ENCODE measurements at places on chromosomes 3 and 15. TPM values are rescaled to one million over a fixed set of nuclear protein-coding genes. Genes with fewer than 3 reads are reported as not detected.

The PPARG gene
- total RNA-seq = not detected

The GOLGA8T gene
- total RNA-seq = 0.54 TPM

DNA sequence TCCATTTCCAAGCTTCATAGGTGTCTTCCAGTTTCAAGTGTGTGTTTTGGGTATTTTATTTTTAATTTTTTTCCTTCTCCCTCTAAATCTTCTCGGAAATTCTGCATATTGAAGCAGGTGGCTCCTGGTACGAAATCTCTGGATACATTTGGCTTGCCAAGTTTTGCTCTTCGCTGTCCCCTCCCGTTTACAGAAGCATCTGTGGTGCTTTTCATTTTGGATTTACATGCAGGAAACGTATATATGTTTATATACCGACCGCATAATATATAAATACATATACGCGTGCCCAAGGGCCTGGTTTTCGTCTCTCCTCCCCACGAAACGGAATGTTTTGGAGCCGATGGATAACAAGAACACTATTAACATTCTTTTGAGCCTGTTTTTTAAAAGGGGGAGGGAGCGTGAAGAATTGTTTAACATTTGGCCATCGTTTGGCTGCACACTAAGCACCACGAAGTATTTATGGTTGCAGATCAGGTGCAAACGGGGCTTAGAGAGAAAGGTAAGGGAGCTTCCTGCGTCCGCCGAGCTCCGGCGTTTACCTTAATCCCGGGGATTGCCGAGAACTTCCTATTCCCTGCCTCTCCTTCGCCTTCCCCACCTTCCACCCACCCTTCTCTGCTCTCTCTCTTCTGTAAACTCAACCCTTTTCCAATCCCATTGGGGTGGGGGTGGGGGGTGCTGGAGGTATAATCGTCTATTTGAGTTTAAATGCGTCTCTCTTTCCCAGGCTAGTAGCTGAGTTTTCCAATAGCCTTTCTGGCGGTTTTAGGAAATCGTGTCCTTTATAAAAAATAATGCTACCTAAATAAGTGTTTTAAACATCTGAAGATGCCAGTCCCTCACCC lies 1.1 kb upstream of the NLGN1 start:
- peaks cover 29% of the 10 kb centered on the region for H3K27me3 ChIP-seq
- H3K27ac ChIP-seq = no peak overlapping the region

GRCh38 chr3:136882571-136882970 lies 20.6 kb downstream of the NCK1 start:
- H3K36me3 ChIP-seq = no peaks in the 10 kb centered on the region
- no peak overlapping the region for H3K4me3 ChIP-seq

- DNase-seq = no peak
- no peak overlapping the region for H3K4me3 ChIP-seq
- H3K4me1 ChIP-seq = peaks cover 31% of the 10 kb centered on the region
These were observed 3.5 kb downstream of the RFTN1 start for GRCh38 chr3:16509721-16510619.

- no peak overlapping the region for H3K27ac ChIP-seq
- DNase-seq = no peak
- H3K36me3 ChIP-seq = no peaks in the 10 kb centered on the region
- H3K4me3 ChIP-seq = no peak overlapping the region
These were observed 6.6 kb upstream of the GPR171 start for GRCh38 chr3:151209654-151210053.

The ERC2 gene
- 12.2 TPM for total RNA-seq
